Eye (tissue), 1 donor: ENCODE measurements at places on chromosomes 5 and 9.

- DNase-seq, result no peak
Measured at GRCh38 chr5:69083412-69083811, 10.4 kb upstream of the SLC30A5 start.

DNA sequence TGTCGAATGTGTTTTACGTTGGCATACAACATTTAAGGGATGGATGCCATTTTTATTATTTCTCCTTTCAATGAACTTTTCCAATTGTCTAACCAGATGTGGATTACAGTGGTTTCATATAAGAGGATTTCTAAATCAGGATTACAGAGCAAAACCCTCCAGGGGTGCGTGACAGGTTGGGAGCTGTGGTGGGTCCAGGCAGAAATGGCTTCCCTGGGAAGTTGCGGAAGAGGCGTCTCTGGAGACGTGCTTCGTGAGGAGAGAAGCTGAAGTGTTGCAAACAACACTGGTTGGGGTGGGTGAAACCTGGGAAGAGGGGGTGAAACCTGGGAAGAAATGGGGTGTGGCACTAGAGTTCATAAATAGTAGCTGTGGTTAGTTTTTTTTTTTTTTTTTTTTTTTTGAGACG, 4.5 kb upstream of the RPL26L1 start:
- DNase-seq, result no peak

DNA sequence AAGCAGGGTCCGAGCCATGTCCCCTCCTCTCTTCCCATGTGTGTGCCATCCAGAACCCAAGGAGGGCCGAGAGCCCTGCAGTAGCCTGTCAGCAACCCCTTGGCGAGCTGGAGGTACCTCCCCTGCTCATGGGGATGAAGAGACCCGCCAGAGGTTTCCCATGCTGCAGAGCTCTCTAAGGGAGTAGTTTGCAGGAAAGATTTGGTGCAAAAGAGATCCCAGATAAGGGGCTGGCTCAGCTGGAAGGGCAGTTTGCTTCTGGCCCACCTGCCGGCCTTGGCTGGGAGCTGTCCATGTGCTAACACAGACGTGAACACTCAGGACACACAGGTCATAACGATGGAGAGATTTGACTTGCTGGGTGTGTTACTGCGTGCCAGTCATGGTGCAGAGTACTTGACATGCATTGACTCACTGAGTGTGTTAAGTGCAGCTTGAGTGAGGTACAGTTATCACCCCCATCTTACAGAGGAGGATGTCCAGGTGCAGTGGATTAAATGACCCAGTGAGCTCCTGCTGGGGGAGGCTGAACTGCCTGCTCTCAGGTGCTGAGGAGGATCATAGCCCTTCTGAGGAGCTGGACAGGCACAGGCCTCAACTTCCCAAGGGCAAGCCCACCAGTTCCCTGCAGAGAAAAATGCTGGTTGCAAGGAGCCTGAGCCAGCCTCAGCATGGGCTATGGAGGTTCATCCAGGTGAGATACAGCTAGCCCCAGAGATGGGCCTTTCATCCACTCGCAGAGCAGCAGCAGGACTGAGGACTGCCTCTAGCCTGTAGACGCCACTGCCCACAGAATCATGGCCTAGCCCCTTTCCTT, 6.3 kb upstream of the SLC25A48 start:
- DNase-seq, result no peak

DNA sequence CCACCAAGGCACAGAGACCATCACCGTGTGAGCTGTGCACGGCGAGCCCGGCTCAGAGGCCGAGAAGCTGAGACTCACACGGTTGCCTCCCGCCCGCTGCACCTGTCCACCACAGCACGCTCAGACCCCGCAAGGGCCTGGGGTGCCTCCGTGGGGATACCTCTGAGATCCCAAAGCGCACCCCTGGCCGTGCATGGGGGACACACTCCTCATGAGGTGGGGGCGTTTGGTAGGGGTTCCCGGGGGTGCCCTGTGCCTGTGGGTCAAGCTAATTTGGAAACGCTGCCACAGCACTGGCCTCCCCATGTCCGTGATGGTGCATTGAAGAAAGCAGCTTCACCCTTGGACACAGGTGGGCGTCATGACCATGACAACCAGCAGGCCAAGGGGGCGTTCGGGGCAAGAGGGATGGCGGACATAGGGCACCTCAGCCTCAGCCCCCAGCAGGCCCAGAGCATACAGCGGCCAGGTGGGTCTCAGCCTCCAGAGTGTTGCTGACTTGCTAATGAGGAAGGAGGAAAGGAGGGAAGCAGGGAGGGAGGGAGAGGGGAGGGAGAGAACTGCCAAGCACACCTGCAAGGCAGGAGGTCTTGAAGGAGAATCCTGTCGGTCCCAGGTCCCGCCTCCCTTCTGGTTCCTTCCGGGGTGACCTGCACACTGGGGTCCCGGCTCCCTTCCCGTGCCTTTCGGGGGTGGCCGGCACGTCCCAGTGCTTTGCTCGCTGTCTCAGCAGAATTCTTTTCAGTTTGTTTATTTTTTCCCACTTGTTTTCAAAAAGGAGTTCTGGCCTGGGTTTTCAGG, 34.7 kb downstream of the GLT6D1 start:
- DNase-seq, result no peak

DNA sequence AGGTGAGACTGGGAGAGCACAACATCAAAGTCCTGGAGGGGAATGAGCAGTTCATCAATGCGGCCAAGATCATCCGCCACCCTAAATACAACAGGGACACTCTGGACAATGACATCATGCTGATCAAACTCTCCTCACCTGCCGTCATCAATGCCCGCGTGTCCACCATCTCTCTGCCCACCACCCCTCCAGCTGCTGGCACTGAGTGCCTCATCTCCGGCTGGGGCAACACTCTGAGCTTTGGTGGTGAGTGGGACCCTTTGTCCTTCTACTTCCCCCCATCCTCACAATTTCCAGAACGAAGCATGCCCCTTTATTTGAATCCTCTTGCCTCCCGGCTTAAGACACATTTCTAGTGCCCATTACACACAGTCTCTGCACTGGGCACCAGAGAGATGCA, 2.5 kb downstream of the PRSS3 start:
- no peak for DNase-seq

GRCh38 chr9:87714819-87715218, 11.1 kb upstream of the CTSL start:
- peak; percentile 27 for DNase-seq

DNA sequence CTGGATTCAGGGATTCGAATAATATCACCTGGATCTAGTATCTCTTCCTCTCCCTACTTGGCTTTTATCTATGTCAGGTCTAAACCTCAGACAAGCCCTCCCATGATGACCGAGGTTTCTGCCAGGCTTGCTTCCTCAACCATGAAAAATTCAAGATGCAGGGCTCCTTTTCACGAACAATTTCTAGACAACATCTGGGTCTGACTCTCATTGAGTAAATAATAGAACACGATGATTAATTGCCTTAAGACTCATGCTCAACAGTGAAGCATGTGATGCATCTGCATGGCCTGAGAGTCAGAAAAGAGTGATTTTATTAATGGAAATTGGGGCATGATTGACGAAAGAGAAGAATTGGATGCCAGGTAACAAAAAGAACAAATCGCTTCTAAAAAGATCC, 277.2 kb upstream of the ZNF608 start:
- peak; percentile 40 for DNase-seq

DNA sequence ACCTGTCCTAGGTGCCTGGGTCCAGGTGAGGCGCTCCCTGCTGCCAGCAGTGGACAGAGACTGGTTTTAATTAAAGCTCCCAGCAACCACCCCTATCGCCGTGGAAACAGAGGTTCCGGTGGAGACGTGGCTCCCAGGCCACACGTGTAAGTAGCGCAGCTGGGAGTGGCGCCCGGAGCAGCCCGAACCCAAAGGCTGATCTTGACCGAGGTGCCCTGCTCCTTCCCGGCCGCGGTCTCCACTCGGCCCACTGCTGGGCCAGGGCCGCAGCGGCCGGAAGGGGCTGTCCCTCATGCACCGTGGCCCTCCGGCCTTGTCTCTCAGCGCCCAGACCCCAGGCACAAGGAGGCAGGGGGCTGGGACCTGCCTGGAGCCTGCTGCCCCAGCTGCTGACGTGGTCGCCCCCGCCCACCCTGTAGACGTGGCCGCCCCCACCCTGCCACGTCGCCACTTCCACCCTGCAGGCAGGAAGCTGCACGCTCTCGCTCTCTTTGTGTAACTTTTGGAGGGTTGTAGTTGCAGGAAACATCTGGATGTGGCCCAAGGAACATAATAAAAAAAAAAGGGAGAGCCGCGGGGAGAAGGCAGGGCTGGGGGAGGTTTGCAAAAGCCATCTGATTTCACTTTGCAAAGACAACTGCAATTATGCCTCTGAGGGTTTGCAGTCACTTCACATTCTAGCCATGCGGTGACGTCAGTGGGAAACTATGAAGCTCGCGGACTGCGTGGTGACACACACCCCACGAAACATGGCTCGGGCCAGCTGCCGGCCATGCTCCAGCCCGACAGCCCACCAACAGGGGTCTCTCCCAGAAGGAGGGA, 129.9 kb downstream of the RXRA start:
- peak; percentile 92 for DNase-seq

GRCh38 chr5:114544561-114544960, 182.7 kb downstream of the KCNN2 start:
- DNase-seq, result no peak

GRCh38 chr9:131676431-131676972, 63.4 kb downstream of the RAPGEF1 start:
- DNase-seq, result no peak

GRCh38 chr5:102975457-102976182, 144.3 kb downstream of the GIN1 start:
- no peak for DNase-seq

DNA sequence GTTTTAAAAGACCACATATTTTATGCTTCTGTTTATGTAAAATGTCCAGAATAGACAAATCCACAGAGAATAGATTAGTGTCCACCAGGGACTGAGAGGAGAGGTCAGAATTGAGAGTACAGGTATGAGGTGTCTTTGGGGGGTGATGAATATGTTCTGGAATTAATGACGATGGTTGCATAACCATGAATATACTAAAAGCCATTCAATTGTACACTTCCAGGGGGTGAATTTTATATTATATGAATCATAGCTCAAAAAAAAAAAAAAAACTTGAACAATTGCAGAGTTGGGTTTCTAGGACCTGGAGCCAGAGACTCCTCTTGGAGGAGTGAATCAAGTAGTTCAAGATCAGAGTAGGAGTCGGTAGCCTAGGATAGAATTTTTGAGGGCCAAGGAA, 57.8 kb upstream of the RUSC2 start:
- DNase-seq, result no peak

DNA sequence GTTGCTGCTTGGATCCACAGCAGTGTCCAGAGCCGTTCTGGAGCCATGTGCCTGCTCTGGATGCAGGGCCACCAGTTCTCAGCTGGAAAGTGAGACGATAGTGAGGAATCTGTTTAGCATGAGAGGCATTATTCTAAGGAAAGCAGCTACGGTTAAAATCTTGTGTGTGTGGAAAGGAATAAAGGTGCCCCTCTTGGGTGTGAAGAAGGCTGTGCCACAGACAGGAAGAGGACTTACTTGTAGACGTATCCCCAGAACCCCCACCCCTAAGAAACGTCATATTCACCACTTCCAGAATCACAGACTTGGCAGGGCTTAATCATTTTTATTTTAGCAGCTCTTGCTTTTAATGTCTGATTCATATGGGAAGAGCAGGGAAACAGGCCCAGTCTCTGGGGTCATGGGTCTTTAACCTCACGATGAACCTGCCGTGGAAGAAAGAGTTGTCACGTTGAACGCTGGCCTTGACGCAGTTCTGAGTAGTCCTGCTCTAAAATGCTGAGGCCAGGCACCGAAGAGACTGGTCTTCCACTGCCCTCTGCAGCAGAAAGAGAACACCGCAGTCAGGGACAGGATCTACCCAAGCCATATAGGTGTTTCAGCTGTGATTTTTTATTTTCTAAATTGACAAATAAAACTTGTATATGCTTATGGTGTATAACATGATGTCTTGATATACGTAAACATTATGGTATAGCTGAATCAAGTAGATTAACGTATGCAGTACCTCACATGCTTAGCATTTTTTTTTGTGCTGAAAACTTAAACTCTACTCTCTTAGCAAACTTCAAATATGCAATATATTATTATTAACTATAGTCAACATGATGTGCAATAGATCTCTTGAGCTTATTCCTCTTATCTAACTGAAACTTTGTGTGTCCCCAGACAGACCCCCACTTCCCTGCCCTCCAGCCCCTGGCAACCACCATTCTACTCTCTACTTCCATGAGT, 38.8 kb downstream of the CARTPT start:
- peak; percentile 80 for DNase-seq

GRCh38 chr9:96302021-96302420, at the start of gene HSD17B3:
HSD17B3 (minus strand) TSS chr9:96302176; CDS start chr9:96302104, 72 bp downstream.
- DNase-seq, result no peak

- no peak for DNase-seq
Measured at GRCh38 chr5:111469903-111470302, 42.4 kb downstream of the STARD4 start.

DNA sequence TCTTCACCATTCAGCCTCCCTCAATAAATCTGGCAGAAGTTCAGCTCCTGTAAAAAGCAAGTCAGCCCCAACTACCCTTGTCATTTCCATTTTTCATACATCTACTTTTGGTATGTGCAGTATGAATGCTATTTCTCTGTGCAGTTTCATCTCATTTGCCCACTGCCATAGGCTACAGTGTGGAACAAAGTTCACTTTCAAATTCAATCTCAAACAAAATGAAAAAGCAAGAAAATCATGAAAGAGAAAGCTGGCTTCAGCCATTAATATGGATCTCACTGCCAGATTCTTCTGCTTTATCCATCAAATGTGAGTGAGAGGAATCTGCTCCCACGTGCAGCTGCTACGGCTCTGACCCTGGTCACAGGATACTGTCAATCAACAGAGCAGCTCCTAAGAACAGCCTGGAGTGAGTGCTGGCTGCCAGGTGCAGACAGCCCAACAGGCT, 494.2 kb downstream of the ZNF608 start:
- peak; percentile 76 for DNase-seq

DNA sequence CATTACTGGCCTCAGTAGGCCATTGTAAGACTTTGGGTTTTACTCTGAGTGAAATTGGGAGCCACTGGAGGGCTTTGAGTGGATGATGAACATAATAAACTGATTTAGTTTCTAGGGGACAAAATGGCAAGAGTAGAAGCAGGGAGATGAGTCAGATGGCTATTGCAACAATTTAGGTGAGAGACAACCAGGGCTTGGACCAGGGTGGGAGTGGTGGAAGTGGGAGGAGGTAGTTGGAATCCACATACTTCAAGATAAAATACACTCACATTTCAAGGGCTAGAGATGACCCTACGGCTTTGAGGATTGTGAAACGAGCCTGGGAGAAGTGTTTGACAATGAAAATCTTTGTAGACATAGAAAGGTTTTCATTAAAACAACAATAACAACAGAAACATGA, 136.3 kb downstream of the ACTBL2 start:
- no peak for DNase-seq

- no peak for DNase-seq
Measured at GRCh38 chr9:110249603-110250002, 6.7 kb downstream of the TXN start.

DNA sequence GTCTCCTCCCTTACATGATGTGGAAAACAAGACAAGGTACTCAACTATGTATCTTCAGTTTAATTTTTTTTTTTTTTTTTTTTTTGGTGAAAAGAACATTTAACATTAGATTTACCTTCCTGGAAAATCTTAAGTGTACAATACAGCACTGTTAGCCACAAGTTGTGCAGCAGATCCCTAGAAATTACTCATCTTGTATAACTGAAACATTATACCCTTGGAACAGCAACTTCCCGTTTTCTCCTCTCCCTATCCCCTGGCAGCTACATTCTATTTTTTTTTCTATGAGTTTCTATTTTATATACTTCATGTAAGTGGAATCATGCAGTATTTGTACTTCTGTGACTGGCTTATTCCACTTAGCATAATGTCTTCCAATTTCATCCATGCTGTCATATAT, 421.9 kb upstream of the FTMT start:
- DNase-seq, result no peak
